Right lung (tissue), 10 donors: ENCODE measurements at places on chromosomes 4 and X. TPM values are rescaled to one million over a fixed set of nuclear protein-coding genes. Genes with fewer than 3 reads are reported as not detected.
A peak's percentile ranks its signal among the peaks of the same experiment; 100 is the strongest.

NOX1 gene
- 0.75 TPM for polyA plus RNA-seq

NIPAL1 gene
- 3.2 TPM for polyA plus RNA-seq

GSX2 gene
- not detected for polyA plus RNA-seq

KLHL13 gene
- polyA plus RNA-seq: 2.2 TPM

RS1 gene
- 0.39 TPM for polyA plus RNA-seq

ASB9 gene
- 11.4 TPM for polyA plus RNA-seq

XAGE5 gene
- polyA plus RNA-seq: not detected

F11 gene
- polyA plus RNA-seq: 1.8 TPM

NAP1L3 gene
- polyA plus RNA-seq: 20.1 TPM

SSX2B gene
- not detected for polyA plus RNA-seq

PRDM5 gene
- polyA plus RNA-seq: 38.0 TPM

RADX gene
- 10.5 TPM for polyA plus RNA-seq

ITIH6 gene
- 0.06 TPM for polyA plus RNA-seq

NDST3 gene
- 1.9 TPM for polyA plus RNA-seq

HSD17B13 gene
- 0.46 TPM for polyA plus RNA-seq

VCX gene
- polyA plus RNA-seq: not detected

CT47C1 gene
- polyA plus RNA-seq: not detected

DNA sequence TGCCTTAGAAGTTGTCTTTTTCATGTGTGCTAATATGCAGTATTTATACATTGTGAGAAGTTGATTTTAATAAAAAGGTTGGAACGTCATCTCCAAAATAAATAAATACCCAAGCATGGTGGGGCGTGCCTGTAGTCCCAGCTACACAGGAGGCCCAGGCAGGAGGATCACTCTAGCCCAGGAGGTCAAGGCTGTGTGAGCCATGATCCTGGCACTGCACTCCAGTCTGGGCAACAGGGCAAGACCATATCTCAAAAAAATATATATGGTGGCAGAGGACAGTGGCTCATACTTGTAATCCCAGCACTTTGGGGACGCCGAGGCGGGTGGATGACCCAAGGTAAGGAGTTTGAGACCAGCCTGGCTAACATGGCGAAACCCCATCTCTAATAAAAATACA is 6.4 kb downstream of the SLBP start:
- DNase-seq: no peak

DNA sequence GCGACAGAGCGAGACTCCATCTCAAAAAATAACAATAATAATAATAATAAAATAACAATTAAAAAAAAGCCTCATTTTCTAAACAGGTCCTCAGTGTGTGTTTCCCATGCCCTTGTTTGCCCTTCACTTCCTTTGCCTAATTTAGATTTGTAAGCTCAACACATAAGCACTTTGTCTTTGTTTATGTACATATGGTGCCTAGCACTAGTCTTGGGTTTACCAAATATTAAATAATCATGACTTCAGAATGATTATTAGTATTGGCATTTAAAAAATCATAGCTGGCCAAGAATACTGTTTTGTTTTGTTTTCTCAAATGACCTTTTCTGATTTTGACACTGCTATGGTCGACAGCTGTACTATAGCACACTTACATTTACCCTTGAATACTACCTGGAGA is 6.4 kb upstream of the RAPGEF2 start:
- no peak for DNase-seq

- DNase-seq: no peak
Observed at GRCh38 chrX:8760021-8760420, 28.1 kb upstream of the ANOS1 start.

- DNase-seq: no peak
Observed at GRCh38 chr4:76892601-76893000, 5.3 kb downstream of the SOWAHB start.

DNA sequence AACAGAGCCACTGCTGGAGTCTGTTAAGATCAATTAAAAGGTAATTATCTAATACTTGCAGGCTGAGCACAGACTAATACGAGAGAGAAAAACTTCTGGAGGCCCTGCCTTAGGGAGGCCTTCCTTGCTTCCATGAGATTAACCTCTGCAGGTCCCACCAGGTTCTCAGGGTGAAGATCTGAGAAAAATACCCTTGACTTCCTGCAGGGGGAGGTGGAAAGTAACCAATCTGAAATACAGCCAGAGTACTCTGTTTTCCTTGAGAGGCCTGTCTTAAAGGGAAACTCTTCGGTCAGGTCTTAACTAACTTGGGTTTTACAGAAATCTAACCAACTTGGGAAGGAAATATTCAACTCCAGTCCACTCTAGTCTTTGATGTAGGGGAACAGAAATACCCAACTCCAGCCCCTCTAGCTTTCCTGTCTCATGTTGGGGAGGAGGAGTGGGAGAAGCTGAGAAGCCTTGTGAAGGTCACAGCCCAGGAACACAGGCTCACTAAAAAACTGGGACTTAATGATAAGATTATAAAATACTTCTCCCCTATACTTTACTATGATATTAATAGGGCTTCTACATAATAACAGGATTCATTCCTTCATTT is 77.1 kb downstream of the TBCK start:
- DNase-seq: peak; percentile 7

- DNase-seq: no peak
Observed at GRCh38 chr4:178632415-178632814, 1190.2 kb upstream of the AGA start.

- no peak for DNase-seq
Observed at GRCh38 chrX:55008571-55009358, 8.6 kb downstream of the APEX2 start.

GRCh38 chrX:103818842-103819619 is 13.0 kb downstream of the RAB9B start:
- DNase-seq: no peak

DNA sequence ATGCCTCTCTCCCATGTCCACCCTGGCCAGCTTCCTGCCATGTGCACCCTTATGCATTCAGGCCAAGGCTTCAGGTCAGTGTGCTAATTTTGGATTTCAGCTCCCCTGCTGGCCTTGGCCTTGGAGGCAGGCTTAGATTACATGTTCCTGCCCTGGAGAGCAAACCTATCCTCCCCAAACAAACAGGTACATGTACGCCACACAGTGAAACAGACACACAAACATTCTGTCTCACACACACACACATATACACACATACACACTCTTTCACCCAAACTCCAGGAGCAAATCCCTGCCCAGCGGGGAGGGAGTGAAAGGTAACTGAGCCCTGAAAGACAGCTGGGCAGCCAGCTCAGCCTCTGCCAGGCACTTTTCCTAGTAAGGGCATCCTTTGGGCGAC is 62.7 kb upstream of the ARHGAP36 start:
- DNase-seq: no peak

DNA sequence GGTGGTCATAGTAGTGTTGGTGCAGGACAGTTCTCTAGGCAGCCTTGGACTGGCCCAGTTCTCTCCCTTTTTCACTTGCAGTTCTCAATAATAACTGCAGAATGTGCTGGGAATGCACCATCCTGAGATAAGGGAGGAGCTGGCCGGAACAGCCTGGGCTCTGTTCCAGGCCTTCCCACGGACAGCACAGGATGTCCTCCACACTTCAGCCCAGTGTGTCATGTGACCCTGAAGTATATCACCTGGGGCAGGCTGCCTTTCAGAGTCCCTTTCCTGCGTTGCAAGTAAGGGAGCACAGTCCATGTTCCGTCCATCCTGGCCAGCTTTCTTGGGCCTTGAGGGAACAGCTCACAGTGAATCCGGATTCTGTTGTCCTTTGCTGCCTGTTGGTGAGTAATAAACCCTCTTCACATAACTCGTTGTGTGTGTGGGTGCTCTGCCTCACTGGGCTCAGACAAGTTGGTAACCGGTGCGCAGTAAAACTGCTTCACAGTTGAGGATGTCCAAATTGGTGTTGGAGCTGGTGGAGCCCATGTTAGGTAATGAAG is 32.3 kb upstream of the BBS12 start:
- DNase-seq: no peak

GRCh38 chr4:186081202-186081807 is 12.3 kb downstream of the TLR3 start:
- DNase-seq: no peak

GRCh38 chr4:78410676-78411075 is 140.9 kb upstream of the ANXA3 start:
- DNase-seq: no peak

GRCh38 chrX:149531599-149531998 is 9.2 kb upstream of the EOLA1 start:
- DNase-seq: no peak

DNA sequence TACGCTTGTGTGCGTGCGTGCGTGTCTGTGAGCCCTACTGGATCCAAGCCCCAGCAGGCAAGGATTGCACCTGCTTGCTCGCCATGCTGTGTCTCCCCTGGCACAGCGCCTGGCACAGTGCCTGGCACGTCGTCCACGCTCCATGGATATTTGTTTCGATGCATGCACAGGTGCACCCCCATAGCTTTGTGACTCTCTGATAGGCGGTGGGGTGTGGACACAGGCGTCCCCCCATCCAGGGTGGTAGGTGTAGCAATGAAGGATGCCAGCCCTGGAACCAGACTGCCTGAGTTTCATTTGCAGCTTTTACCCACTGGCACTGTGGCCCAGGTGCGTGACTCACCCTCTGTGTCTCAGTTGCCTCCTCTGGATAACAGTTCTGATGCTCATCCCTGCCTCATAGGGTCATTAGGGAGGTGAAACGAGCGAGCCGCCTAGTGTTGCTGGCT is 20.2 kb downstream of the PIGG start:
- DNase-seq: no peak

- peak; percentile 92 for DNase-seq
Observed at GRCh38 chr4:121072224-121073003, at the start of gene NDNF. TSS of gene NDNF (minus strand) at chr4:121072535. CDS start at chr4:121045837, 26,698 bp downstream.

DNA sequence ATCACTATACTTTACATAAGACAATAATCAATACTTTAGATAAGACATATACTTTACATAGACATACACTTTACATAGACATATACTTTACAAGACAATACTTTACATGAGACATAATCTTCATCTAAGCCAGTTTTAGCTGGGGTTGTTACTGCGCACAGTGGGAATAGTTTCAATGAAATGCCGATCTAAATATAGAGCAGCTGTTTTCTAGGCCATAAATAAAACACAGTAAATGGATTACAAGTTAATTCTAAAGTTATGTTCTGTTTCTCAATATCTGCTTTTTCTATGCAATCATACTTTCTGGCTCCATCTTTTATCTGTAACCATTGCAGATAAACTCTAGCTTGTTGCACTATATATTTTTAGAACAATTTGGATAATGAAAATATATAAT is 1470.6 kb upstream of the PABPC4L start:
- no peak for DNase-seq

GRCh38 chr4:182729516-182729915 is 187.7 kb downstream of the DCTD start:
- no peak for DNase-seq

DNA sequence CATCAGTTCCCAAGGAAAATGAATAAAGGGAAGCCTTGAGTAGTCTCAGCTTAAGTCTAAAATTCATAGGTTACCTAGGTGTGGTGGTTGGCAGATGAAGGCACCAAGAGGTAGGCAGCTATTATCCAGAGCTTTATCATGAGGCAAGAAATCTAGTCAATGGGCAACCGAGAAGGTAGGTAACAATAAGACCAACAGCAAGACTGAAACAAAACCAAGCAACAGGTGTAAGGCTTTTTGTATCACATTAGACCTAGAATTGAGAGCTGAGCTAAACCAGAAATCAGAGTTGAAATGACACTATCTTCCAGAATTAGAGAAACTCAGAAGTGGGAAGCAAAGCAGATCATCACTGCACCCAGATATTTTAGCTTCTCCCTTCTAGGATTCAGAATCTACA is 117.1 kb downstream of the CAMK2D start:
- DNase-seq: no peak

DNA sequence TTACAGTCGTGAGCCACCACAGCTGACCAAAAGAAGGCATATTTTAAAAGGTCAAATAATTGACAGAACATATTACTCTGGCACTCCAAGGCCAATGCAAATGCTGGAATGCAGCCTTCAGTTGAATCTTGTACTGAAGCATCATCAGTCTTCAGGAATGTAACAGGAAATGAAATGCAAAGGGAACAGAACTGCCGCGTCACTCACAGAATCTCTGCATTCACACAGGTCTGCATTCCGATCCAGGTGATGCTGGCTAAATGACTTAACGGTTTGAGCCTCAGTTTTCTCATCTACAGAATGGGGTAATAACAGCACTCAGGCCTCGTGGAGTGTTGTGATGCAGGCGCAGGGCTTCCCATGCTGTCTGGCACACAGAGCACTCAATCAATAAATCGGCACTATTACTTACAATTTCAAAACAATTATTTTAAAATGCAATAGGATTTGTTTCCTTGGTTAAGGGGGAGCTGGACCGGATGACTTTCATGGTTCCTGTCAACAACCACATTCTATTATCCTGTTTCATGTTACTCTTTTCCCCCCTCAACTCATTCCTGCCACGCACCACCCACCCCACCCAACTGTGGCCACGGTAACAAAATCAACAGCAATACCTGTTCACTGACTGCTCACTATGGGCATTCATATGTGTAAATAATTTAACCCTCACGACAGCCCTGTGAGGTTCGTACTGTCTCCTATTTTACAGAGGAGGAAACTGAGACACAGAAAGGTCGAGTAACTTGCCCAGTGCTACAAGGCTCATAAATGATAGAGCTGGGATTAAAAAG is 32.4 kb downstream of the IGFBP7 start:
- DNase-seq: no peak

GRCh38 chr4:63787326-63787725 is 621.9 kb downstream of the TECRL start:
- DNase-seq: no peak

- DNase-seq: no peak
Observed at GRCh38 chr4:107155366-107155765, 119.3 kb upstream of the DKK2 start.

GRCh38 chr4:185167234-185167633 is 24.2 kb downstream of the SLC25A4 start:
- DNase-seq: no peak

DNA sequence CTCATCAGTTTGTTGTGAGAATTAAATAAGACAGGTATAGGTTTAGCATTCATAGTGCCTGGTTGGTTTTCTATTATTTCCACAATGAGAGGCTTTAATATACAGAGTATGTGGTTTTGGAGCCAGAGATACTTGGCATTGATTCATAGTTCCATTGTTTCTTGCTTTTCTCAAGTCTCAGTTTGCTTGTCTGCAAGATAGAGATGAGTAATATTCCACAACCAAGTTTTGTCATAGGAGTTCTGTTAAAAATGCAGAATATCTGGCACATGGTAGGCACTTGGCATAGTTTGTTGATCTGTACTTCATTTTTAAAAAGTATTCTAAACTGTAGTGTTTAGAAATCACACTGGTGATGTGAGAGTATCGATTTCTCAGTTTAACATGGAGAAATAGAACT is 37.5 kb upstream of the EDA2R start:
- DNase-seq: no peak

GRCh38 chr4:151717314-151717713 is 43.5 kb downstream of the GATB start:
- no peak for DNase-seq

GRCh38 chrX:115459883-115460880 is 100.8 kb upstream of the PLS3 start:
- peak; percentile 48 for DNase-seq
